ENCODE measurements at places on chromosomes 5 and 9.

DNA sequence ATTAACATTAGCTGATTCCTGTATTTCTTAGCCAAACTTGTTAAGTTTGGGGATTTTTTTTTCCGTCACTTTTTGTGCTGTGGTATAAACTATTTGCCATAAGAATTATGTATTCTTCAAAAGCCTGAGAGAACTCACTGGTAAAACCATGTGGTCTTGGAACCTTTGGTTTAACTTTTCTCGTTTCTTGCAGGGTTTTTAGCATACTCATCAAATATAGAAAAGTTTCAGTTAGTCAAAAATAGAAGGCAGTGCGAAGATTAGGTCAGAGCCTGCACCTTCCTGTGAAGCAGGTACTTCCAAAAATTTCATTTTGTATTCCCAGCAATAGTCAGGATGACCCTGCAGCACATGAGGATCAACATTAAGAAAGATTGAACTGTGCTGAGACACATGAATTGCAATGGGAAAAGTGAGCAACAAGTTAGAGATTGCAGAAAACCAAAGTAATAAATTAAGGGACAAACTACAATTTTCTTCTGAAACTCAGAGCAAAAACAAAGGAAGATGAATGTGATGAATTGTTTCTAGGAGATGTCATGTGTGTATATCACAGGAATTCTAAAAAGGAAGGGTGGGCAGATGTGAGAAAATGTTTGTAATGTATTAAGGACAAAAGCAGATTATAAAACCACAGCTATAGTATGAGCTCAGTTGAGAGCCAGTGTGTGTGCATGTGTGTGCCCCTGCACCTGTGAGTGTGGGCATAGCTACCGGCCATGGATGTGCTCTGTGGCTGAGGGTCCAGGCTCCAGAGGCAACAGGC, 102.2 kb downstream of the ANGPTL2 start:
- no peak for DNase-seq

DNA sequence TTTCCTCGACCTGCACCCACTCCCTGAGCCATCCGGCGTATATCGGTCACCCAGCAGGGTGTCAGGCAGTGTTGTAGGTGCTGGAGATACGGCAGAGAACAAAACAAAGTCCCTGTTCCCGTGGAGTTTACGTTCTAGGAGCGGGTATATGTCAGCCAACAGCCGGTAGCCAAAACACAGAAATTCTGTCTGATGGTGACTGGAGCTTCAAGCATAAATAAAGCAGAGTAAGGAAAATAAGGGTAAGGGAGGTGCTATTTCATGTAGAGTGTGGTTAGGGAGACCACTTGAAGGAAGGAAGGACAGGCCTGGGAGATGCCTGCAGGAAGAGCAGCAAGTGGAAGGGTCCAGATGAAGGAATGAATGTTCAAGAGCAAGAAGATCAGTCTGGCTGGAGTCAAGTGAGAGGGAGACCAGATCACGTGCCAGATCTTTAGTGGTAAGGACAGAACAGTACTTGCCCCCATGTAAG, 783 bp upstream of the ZFR start:
- no peak for DNase-seq

GRCh38 chr9:72022841-72023240, 37.6 kb downstream of the C9orf57 start:
- no peak for DNase-seq

DNA sequence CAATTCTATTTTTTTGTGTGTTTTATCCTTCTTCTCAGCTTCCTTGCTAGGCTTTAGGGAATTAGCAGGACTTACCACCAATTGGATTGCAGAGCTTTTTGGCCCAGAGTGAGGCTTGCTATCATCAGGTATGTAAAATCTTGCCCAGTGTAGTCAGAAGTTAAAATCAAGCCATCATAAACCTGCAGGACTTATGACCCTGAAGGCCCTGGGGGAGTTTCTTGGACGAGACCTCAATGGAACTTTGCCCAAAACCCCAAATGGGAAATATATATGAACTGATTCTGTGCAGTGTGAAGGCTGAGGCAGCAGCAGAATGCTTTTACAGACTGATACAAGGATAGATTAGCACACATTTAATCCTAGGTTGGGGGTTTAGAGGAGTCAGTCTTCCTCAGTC, 287.0 kb downstream of the SH3GL2 start:
- DNase-seq, result no peak

DNA sequence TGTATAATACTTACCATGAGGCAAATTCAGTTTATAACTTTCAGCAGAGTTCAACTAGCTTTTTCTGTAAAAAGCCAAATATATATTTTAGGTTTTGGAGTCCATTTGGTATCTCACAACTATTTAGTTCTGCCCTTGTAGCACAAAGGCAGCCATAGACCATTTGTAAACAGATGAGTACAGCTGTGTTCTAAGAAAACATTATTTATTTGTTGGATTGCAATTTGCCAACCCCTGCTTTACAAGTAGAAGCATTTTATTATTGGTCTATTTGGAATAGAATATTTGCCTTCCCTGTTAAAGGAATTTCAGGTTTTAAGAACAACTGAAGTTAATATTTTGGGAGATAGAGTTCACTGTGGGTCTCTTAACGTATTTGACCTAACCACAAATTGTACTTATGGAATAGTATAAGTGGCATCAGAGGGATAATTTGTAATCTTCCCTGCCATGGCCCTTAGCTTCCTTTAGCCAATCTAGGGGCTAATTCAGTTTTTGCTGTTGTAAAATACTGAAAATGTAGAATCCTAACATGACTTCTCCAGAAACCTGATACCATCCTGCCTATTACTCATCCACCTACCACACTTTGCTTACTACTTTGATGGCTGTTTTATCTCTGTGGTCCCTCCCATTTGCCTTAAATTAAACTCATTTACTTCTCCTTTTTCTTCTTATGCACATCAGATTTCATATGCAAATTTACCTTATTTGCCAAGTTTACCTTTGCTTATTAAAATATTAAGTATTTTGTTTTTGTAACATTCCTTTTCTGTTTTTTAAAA, 109.2 kb downstream of the DMXL1 start:
- DNase-seq, result no peak

- DNase-seq, result no peak
Observed at GRCh38 chr5:122435234-122435633, 123.2 kb downstream of the SNCAIP start.

- no peak for DNase-seq
Observed at GRCh38 chr9:98607787-98608186, 100.9 kb downstream of the GABBR2 start.

DNA sequence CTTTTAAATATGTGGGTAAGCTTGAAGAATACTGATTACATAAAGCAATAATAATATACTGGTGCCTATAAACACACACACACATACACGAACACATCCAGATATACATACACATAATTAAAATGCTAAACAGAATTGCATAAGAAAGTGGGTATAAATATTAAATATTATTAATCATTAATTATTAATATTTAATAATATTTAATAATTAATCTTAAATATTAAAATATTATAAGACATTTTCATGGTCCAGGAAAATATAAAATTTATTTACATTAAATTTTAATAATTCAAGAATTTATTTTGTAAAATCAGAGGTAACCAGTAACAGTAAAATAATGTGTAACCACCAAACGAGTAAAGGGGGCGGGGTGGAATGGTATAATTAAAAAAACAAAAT, 178.3 kb downstream of the TMEM232 start:
- no peak for DNase-seq

DNA sequence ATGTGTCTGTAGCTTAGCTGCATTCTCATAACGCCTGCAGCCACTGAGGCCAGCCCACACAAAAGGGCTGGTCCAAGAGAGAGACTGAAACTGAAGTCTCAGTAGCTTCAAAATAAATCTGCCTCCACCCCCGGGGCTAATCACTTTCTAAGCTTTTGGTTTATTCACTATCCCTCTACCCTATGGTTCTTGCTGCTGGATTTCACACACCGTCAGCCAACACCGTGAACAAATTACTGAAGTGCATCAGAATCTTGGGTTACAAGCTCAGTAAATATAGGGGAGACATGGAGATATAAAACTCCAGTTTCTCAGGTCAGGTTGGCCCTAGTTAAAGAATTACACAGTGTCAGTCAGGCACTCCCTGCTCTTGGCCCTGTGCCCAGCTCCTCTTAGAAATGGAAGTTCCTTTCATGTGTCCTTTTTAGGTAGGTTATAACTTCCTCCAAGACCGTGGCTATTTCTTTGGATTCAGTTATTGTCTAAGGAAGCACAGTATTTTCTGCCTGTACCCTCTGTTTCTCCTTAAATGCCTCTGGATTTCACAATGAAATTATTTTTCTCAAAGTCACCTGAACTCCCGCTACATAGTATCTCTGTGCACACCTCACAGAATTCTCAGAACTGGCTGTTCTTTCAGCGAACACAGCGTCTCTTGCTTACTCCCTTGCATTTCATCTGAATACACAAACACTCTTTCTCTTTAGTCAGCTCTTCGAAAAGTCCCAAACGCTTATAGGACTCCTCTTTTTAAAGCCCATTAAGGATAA, 112.5 kb downstream of the FAM174A start:
- peak; percentile 7 for DNase-seq

- no peak for DNase-seq
Observed at GRCh38 chr5:21919414-21920022, 933.6 kb downstream of the CDH12 start.

GRCh38 chr5:72326306-72326649, 6.1 kb downstream of the PTCD2 start:
- DNase-seq, result no peak

DNA sequence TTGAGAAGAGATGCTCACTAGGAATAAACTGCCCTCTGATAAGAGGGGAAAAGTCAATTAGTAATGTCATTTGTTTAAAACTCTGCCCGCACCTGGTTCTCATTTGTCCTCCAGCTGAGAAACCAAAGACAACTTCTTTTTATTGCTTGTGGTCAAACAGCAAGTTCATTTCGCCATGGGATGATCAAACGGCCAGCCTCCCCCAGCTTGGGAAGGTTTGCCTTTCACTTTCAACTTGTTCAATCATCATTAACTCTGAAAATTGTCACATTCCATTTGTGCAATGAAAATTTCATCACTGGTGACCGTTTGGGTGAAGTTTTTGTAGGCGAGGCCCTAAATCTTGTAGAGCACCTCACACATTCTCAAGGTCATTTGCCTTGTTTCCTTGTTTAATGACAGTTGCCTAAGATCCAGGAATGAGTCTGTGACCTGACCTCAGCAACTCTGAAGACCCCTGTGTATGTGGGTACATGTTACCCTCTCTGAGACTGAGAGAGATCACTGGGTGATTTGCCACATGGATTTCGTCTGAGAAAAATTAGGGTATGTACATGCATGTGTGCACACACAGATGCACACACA, 117.7 kb downstream of the MARCHF3 start:
- no peak for DNase-seq
